Activated naive CD8-positive, alpha-beta T cell treated with anti-CD3 and anti-CD28 coated beads, Interleukin-2, amount 10 ng/mL, durations not matched to agents 7 days and 5 days (primary cell): ENCODE measurements at places on chromosomes 13 and 19. TPM values are rescaled to one million over a fixed set of nuclear protein-coding genes. Genes with fewer than 3 reads are reported as not detected.

DNA sequence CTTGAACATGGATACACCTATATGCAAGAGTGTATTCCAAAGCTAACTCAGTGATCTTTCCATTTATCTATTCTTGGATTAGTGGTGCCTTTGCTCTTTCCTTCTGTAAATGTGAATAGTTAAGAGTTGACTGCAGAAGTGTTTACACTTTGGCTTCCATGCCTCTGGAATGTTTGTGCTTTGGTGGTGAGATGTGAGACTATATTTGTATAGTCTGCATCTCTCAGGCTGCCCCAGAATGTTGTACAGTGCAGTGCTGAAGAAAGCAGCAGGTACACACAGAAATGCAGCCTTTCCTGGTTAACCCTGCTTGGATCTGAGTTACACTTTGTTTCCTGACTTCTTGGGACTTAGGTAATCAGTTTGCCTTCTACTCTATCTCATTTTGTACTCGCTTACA lies 90.2 kb downstream of the DNAJC15 start:
- no peaks in the 10 kb centered on the region for H3K4me1 ChIP-seq
- H3K27me3 ChIP-seq: no peaks in the 10 kb centered on the region
- no peak for DNase-seq
- H3K27ac ChIP-seq: no peak overlapping the region

Gene ZFP30
- total RNA-seq: 18.9 TPM

Gene RNF113B
- not detected for total RNA-seq

DNA sequence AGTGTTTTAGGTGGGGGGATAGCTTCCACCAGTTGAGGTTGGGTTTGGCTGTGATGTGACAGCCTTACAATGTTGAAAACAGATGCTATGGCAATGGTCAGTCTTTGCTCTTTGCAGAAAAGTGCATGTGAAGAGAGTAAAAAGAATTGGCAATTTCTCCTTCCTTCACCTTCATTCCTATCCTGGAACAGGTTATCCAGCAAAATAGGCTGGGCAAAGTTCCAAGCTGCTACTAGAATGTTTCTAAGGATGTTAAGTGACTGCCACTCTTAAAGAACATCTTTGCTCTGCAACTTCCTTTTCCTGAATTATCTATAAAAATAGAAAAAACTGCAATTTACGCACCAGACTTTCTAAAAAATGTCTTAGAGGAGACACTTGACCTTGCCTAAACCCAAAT lies 50.1 kb upstream of the MYCBP2 start:
- no peak for DNase-seq
- H3K4me3 ChIP-seq: no peak overlapping the region
- H3K36me3 ChIP-seq: no peaks in the 10 kb centered on the region

- no peak overlapping the region for H3K27ac ChIP-seq
- no peak for DNase-seq
- H3K4me3 ChIP-seq: no peak overlapping the region
- no peaks in the 10 kb centered on the region for H3K4me1 ChIP-seq
Measured at GRCh38 chr13:109963960-109964563, 177.7 kb upstream of the IRS2 start.
